ENCODE measurements at places on chromosomes 13 and 19. TPM values are rescaled to one million over a fixed set of nuclear protein-coding genes. Genes with fewer than 3 reads are reported as not detected.

The CLEC17A gene
- 0.16 TPM for total RNA-seq

DNA sequence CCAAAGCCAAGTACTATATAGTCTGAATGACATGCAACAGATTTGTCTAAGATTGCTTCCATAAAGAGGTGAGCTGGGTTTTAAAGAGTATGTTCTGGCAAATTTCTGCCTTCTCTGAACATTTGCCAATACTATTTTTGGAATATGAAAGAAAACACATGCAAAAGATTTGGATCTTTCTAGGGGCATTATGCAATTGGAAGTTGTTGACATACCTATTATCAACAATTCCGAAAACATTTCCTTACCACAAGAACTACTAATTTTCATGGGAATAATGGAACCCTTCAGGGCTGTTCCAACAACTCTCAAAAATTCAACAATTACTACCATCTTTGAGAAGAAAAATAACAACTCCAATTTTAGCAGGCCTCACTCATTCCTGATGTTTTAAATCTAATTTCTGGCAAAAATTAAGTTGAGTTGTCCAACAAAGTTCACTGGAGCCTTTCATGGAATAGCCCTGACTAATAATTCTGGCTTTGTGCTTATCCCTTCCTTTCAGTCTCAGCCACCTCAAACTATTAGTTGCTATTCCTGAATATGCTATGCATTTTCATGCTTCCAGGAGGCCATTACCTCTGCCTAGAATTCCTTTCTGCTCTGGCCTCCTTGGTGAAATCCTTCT lies 250.0 kb downstream of the RGCC start:
- no peak overlapping the region for H3K4me3 ChIP-seq
- no peaks in the 10 kb centered on the region for H3K36me3 ChIP-seq
- DNase-seq = no peak
- H3K4me1 ChIP-seq = peaks cover 8% of the 10 kb centered on the region
- no peaks in the 10 kb centered on the region for H3K27me3 ChIP-seq
- peak overlapping the region; percentile 45 for H3K27ac ChIP-seq

DNA sequence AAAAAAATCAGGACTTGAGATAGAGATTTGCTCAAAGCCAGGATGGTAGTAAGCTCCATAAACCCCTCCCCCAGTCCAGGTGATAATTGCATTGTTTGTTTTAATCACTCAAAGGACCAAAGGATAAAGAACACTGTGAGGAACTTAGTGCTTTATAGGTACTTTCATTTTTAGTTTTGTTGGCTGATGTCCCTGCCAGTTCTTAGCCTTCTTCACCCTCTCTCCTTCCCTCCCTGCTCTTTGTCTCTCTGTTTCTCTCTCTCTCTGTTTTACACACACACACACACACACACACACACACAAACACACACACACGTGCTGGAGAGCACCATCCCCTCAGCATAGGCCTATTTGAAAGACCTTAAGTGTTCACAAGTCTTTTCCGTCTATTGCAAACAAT lies 5.2 kb downstream of the FRY start:
- DNase-seq = no peak
- peaks cover 40% of the 10 kb centered on the region for H3K4me1 ChIP-seq
- H3K27ac ChIP-seq = no peak overlapping the region
- no peak overlapping the region for H3K4me3 ChIP-seq

DNA sequence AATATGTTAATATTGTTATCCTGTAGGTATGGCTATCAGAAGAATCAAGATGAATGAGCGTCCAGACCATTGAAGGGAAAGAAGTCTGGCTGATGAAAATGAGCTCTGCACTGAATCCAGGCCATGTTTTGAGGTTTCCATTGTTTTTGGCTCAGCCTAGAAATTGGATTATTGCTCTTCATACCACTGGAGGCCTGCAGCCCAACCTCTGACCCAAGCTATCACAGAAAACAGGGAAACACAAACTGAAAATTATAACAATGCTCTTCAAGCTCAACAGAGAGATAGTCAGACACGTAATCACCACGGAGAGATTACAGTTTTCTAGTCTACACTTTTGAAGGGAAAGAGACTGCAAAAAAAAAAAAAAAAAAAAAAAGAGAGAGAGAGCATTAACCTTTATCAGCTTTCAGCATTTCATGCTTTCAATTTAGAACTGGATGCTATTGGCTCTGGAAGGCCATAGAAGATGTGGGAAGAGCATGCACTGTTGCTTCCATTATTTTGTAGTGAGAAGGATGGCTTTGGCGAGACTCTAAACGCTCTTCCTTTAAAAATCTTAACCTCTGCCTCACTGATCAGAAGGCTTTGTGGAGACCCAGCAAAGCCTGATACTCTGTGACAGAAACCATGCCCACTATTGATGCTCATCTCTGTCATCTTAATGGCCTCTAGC lies 10.8 kb downstream of the EDNRB start:
- DNase-seq = no peak
- H3K4me3 ChIP-seq = no peak overlapping the region
- H3K27me3 ChIP-seq = no peaks in the 10 kb centered on the region
- H3K27ac ChIP-seq = no peak overlapping the region

GRCh38 chr13:30857018-30857417 lies 49.1 kb upstream of the MEDAG start:
- no peaks in the 10 kb centered on the region for H3K36me3 ChIP-seq
- H3K4me3 ChIP-seq = no peak overlapping the region
- H3K27ac ChIP-seq = no peak overlapping the region

The MIER2 gene
- 24.8 TPM for total RNA-seq

GRCh38 chr13:77386046-77386445 lies 59.2 kb upstream of the MYCBP2 start:
- H3K27ac ChIP-seq = no peak overlapping the region
- H3K4me1 ChIP-seq = no peaks in the 10 kb centered on the region
- no peak overlapping the region for H3K4me3 ChIP-seq
- DNase-seq = no peak
- H3K27me3 ChIP-seq = no peaks in the 10 kb centered on the region

GRCh38 chr19:1105008-1105872 lies 1.4 kb downstream of the GPX4 start:
- peak overlapping the region; percentile 95 for H3K27ac ChIP-seq
- DNase-seq = no peak
- H3K36me3 ChIP-seq = no peaks in the 10 kb centered on the region
- H3K4me3 ChIP-seq = peak overlapping the region; percentile 71
- peaks cover 41% of the 10 kb centered on the region for H3K4me1 ChIP-seq
- H3K27me3 ChIP-seq = no peaks in the 10 kb centered on the region

DNA sequence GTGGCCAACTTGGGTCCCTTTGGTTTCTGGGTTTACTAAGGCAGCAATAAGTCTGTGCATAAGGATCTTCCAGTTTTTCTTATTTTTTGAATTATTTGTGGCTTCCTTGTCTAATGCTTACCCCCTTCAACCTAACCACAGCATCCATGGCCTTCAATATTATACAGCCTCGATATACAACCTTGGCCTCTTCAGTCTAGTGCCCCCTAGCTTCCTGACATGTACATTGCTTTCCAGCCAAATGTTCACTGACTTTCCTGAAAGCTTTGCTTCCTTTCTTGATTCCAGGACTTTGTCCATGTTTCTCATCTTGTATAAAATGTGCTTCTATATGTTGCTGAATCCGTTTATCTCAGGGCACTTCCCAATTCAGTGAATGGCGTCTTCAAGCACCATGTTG lies 310.1 kb downstream of the OLFM4 start:
- no peak overlapping the region for H3K4me3 ChIP-seq
- DNase-seq = no peak
- H3K27me3 ChIP-seq = no peaks in the 10 kb centered on the region
- H3K4me1 ChIP-seq = no peaks in the 10 kb centered on the region
- no peak overlapping the region for H3K27ac ChIP-seq
- H3K36me3 ChIP-seq = no peaks in the 10 kb centered on the region

GRCh38 chr13:76783798-76784197 lies 102.4 kb downstream of the KCTD12 start:
- H3K27ac ChIP-seq = no peak overlapping the region
- no peaks in the 10 kb centered on the region for H3K27me3 ChIP-seq

DNA sequence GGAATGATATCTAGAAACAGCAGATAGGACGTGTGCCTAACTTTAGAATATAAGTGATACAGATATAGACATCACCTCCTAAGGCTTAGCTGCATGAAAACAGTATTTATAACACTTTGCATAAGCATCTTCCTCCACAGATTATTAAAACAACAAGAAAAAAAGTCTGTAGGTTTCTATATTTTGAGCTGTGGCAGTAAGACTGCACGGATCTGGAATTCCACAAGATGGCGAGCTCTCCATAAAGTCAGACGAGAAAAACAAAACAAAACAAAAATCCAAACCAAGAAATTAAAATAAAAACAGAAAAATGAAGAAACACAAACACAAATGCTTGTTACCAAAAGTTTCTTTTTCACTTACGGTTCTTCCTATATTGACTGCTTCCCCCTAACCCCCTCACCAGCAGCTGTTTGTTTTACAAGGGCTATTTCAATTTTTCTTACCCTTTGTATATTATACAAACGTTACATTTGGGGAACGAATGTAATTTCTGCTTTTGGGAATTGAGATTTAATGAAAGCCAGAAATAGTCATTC lies 285.8 kb downstream of the MYO16 start:
- H3K27ac ChIP-seq = peak overlapping the region; percentile 64
- H3K4me1 ChIP-seq = peaks cover 6% of the 10 kb centered on the region
- no peak overlapping the region for H3K4me3 ChIP-seq
- no peaks in the 10 kb centered on the region for H3K27me3 ChIP-seq
- H3K36me3 ChIP-seq = no peaks in the 10 kb centered on the region

GRCh38 chr19:47628078-47628771 lies 19.3 kb downstream of the BICRA start:
- H3K4me3 ChIP-seq = no peak overlapping the region
- no peak overlapping the region for H3K27ac ChIP-seq
- H3K36me3 ChIP-seq = no peaks in the 10 kb centered on the region
- DNase-seq = no peak

- no peaks in the 10 kb centered on the region for H3K4me1 ChIP-seq
- no peak for DNase-seq
- no peak overlapping the region for H3K4me3 ChIP-seq
- H3K36me3 ChIP-seq = no peaks in the 10 kb centered on the region
- no peak overlapping the region for H3K27ac ChIP-seq
Measured at GRCh38 chr19:5057860-5058259, 88.9 kb downstream of the KDM4B start.

GRCh38 chr19:38032951-38033350 lies 125.9 kb downstream of the SIPA1L3 start:
- no peaks in the 10 kb centered on the region for H3K27me3 ChIP-seq
- H3K36me3 ChIP-seq = no peaks in the 10 kb centered on the region
- no peak overlapping the region for H3K4me3 ChIP-seq
- H3K4me1 ChIP-seq = no peaks in the 10 kb centered on the region
- no peak for DNase-seq

GRCh38 chr19:1767464-1767933 lies 14.2 kb downstream of the ONECUT3 start:
- H3K36me3 ChIP-seq = no peaks in the 10 kb centered on the region
- no peak overlapping the region for H3K27ac ChIP-seq
- peaks cover 100% of the 10 kb centered on the region for H3K27me3 ChIP-seq
- DNase-seq = peak; percentile 87

The KCTD4 gene
- not detected for total RNA-seq

- peaks cover 53% of the 10 kb centered on the region for H3K4me1 ChIP-seq
- H3K27ac ChIP-seq = no peak overlapping the region
- no peaks in the 10 kb centered on the region for H3K36me3 ChIP-seq
- H3K4me3 ChIP-seq = no peak overlapping the region
Measured at GRCh38 chr19:47240996-47241918, 10.3 kb upstream of the BBC3 start.

The ZNF568 gene
- 7.1 TPM for total RNA-seq

The KBTBD7 gene
- total RNA-seq = 6.9 TPM

- no peaks in the 10 kb centered on the region for H3K27me3 ChIP-seq
- no peak for DNase-seq
- no peak overlapping the region for H3K27ac ChIP-seq
- no peaks in the 10 kb centered on the region for H3K4me1 ChIP-seq
- H3K4me3 ChIP-seq = no peak overlapping the region
Measured at GRCh38 chr13:46041419-46041839, 11.1 kb downstream of the ZC3H13 start.

The GZMM gene
- total RNA-seq = 1.4 TPM

- H3K27me3 ChIP-seq = no peaks in the 10 kb centered on the region
- H3K27ac ChIP-seq = no peak overlapping the region
- H3K36me3 ChIP-seq = no peaks in the 10 kb centered on the region
- no peak overlapping the region for H3K4me3 ChIP-seq
Measured at GRCh38 chr13:32022311-32022710, 9.3 kb upstream of the FRY start.

The ATP8B3 gene
- total RNA-seq = 1.9 TPM

The GPC6 gene
- total RNA-seq = 9.6 TPM

GRCh38 chr19:35226748-35227147 lies 1.8 kb downstream of the FAM187B start:
- no peak overlapping the region for H3K27ac ChIP-seq
- DNase-seq = no peak
- H3K4me3 ChIP-seq = no peak overlapping the region
- H3K4me1 ChIP-seq = no peaks in the 10 kb centered on the region
- no peaks in the 10 kb centered on the region for H3K36me3 ChIP-seq
- H3K27me3 ChIP-seq = no peaks in the 10 kb centered on the region

DNA sequence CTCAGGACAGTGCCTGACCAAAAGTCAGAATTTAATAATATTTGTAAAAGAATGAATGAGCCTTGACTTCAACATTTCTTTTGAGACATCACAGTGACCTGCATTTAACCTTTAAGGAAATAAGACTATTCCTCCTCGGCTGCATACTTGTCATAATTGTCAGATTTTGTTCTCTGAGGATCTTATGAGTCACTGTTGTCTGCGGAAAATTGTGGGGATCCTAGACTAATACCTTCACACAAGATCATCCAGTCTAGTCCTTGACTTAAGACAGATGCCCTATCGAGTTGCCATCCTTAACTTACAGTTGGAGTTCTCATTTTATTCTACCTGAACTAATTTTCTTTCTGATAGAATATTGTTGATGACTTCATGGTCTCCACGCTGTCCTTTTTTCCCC lies 198.4 kb downstream of the DLEU7 start:
- H3K4me3 ChIP-seq = no peak overlapping the region
- H3K36me3 ChIP-seq = no peaks in the 10 kb centered on the region

The NLRP11 gene
- not detected for total RNA-seq

DNA sequence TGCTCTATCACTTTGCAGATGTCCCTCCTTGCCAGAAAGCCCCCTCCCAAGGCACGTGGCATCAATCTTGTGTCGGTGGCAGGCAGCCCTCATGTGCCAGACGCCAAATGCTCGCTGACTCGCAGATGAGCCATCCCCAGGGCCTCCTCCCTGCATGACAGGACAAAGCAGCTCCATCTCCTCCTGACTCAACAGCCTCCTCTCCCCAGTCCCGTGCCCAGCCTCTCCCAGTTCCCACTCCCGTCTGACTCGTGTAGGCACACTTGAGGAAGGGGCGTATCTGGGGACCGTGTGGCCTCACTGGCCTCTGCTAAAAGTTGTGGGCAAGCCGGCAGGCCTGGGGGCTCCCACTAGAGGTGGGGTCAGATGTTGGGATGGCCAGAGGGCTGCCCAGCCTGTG lies 133.6 kb downstream of the STK24 start:
- H3K4me1 ChIP-seq = peaks cover 10% of the 10 kb centered on the region
- H3K27ac ChIP-seq = no peak overlapping the region
- no peak overlapping the region for H3K4me3 ChIP-seq
- no peaks in the 10 kb centered on the region for H3K36me3 ChIP-seq
- H3K27me3 ChIP-seq = no peaks in the 10 kb centered on the region
- DNase-seq = no peak

The RNF113B gene
- not detected for total RNA-seq

GRCh38 chr19:1257475-1258162 lies 9.2 kb downstream of the MIDN start:
- no peaks in the 10 kb centered on the region for H3K27me3 ChIP-seq
- DNase-seq = no peak
- peaks cover 56% of the 10 kb centered on the region for H3K36me3 ChIP-seq
